Stimulated activated CD8-positive, alpha-beta memory T cell treated with anti-CD3 and anti-CD28 coated beads, Interleukin-4, amount 100 ng/mL, for 1 hour (primary cell): ENCODE measurements at places on chromosomes 7 and 10.

DNA sequence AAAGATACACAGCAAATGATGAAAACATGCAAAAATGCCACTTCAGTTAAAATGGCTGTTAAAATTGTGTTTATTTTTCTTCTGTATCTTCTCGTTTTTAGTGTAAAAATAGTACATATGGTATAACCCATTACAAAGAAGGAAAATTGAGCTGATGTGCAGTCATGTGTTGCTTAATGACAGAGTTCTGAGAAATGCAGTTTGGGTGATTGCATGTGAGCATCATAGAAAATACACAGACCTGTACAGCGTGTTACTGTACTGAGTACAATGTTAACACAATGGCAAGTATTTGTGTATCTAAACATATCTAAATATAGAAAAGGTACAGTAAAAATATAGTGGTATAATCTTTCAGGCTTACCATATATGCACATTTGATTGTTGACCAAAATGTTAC is 7.3 kb downstream of the DMTF1 start:
- DNase-seq = no peak

- no peak for DNase-seq
These were observed 66.1 kb downstream of the SAMD9 start for GRCh38 chr7:93051660-93052059.

GRCh38 chr10:46175296-46175695 is 111.5 kb upstream of the ANTXRL start:
- DNase-seq = no peak

GRCh38 chr10:127146661-127147060 is 49.7 kb downstream of the INSYN2A start:
- DNase-seq = no peak

- DNase-seq = no peak
These were observed 80.4 kb downstream of the TES start for GRCh38 chr7:116290740-116291139.

- DNase-seq = no peak
These were observed 257.2 kb downstream of the GRID1 start for GRCh38 chr10:86109421-86109820.

DNA sequence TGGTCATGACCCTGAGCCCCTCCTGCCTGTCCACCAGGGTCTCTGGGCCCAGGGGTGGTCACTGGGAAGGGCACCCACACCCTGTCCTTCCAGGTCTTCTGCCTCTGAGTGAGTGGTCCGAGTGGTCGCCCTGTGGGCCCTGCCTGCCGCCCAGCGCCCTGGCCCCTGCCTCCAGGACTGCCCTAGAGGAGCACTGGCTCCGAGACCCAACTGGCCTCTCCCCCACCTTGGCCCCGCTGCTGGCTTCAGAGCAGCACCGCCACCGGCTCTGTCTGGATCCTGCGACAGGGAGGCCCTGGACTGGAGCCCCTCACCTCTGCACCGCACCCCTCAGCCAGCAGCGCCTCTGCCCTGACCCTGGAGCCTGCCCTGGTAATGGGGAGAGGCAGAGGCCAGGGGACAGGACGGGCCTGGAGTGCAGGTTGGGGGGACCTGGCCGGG is 13.9 kb upstream of the ZNF862 start:
- DNase-seq = no peak

GRCh38 chr10:90912174-90912573 is 8.7 kb downstream of the ANKRD1 start:
- DNase-seq = no peak

DNA sequence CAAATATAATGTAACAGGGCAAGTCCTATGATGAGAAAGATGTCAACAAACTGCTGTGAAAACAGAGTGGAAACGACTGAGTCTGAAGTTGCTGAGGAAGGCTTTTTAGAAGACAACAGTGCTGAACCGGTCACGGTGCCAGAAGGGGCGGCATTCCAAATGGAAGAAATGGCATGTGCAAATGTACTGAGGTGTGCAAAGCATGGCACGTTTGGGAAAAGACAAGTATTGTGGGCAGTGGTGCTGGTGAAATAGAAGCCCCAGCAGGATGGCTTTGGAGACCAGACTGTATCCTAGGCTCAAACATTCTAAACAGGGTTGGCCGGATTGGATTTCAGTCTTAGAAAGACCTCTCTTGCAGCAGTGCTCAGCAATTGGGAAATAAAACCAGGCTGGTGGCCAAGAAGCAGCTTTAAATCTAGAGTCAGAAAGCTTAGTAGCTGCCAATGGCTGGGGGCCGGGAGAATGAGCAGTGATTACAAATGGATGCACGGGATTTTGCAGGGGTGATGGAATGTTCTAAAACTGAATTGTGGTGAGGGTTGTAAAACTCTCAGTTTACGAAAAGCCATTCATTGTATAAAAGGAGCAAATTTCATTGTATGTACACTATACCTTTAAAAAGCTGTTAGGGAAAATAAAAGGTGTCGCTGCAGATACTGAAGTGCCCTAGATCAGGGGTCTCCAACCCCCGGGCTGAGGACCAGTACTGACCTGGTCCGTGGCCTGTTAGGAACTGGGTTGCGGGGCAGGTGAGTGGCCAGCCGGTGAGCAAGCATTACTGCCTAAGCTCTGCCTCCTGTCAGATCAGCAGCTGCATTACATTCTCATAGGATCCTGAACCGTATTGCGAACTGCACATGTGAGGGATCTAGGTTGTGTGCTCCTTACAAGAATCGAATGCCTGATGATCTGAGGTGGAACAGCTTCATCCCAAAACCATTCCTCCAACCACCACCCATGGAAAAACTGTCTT is 141.6 kb downstream of the HIBADH start:
- DNase-seq = no peak

DNA sequence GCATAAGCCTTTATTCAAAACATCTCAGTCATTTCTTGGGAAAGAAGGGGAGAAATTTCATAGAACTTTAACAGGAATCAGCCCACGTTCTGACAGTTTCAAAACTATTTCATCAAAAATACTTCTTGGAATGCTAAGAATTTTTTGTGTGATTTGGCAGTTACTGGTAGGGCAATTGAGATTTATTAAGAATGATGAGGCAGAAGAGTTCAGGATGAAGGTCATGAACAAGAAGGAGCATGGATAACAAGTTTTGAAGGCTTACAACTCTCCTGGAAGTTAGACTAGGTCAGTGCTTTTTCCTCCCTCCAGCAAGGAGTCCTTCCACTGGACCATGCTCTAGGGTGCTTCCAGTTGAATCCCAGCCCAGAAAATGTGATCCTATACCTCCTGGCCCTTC is 569.9 kb downstream of the ANKRD7 start:
- no peak for DNase-seq

GRCh38 chr10:61089251-61089650 is 145.3 kb upstream of the RHOBTB1 start:
- no peak for DNase-seq

GRCh38 chr10:108639010-108639409 is 1284.3 kb downstream of the XPNPEP1 start:
- DNase-seq = no peak

GRCh38 chr7:137820677-137821420 is 25.9 kb downstream of the DGKI start:
- no peak for DNase-seq

GRCh38 chr7:98287486-98287959 is 6.0 kb downstream of the BRI3 start:
- DNase-seq = no peak

GRCh38 chr7:20224025-20224424 is 6.8 kb upstream of the MACC1 start:
- no peak for DNase-seq

DNA sequence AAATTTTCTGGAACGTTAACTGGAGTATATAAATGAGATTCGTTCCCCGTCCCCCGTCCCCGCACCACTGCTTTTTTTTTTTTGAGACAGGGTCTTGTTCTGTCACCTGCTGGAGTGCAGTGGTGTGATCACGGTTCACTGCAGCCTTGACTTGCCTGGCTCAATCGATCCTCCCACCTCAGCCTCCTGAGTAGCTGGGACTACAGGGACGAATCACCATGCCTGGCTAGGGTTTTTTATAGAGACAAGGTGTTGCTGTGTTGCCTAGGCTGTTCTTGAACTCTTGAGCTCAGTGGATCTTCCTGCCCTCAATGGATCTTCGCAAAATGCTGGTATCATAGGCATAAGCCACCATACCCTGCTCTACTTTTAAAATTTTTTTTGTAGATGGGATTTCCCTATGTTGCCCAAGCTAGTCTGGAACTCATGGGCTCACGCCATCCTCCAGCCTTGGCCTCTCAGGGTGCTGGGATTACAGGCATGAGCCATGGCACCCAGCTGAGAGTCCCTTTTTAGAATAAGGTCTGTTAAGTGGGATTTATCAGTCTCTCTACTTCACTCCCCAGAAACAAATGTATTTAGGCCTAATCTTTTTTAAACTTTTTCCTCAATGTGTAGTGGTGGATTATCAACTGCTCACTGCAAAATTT is 122.9 kb downstream of the LYZL1 start:
- DNase-seq = no peak

DNA sequence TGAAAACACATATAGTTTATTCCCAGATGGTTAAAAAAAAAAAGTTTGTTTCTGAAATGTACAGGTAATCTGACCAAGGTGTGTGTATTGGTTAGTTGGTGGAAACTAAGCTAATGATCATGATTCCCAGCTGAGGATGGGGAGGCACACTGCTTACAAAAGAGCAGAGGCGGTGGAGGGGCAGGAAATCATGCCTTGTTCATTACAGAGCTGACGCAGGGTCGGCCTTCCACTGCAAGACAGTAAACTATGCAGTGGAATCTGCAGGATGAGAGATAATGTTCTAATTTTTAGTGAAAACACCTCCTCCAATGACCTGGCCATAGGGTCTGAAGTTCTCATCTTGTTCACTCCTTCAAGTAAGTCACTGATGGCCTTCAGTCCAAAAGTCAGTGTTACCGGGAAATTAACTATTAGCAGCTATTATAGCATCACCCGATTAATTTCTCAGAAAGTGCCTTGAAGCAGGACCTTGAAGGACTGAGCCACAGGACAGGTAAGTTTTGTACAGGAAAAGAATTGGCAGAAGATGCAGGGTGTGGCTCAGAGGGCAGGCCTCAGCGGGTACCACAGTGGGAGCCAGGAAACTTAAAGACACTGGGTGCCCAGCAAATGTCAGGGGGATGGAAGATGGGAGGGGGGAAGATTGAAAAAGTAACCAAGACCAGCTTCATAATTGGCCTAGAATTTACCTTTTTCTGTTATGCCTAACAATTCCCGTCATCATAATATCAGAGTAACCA is 36.0 kb downstream of the MYOF start:
- DNase-seq = no peak

DNA sequence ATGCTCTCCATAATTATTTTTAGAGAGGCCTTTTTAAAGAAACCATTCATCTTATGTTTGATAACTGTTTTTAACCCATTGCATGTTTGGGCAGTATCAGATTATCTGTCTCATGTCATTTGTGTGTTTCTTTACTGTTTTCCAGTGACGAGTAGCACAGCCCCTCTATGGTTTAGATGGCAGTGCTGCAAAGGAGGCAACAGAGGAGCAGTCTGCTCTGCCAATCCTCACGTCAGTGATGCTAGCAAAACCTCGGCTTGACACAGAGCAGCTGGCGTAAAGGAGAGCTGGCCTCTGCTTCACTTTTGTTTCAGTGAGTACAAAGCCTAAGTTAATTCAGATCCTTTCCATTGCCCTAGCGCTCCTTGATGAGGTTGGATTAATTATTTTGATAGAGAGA is 80.4 kb upstream of the GARIN1A start:
- DNase-seq = no peak

- DNase-seq = no peak
These were observed 506.0 kb downstream of the POM121L12 start for GRCh38 chr7:53541475-53541874.

GRCh38 chr10:30384701-30385201 is 35.7 kb upstream of the MTPAP start:
- no peak for DNase-seq

DNA sequence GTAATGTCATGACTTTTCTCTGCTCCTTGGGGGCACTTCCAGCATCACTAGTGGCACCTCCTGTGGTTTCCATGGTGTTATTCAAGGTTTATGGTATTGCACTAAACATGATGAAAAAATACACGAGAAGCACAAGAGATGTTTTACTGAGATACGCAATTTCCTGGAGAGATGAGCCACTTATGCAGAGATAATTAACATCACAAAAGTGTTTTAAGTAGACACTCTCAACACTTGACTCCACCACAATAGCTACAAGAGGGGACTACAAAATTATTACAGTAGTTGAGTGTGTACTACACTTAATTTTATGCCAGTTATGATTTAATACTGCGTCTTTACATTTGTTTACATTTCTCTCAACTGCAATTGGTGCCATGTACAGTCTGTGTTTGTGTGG is 906.7 kb downstream of the DNAJB9 start:
- no peak for DNase-seq

DNA sequence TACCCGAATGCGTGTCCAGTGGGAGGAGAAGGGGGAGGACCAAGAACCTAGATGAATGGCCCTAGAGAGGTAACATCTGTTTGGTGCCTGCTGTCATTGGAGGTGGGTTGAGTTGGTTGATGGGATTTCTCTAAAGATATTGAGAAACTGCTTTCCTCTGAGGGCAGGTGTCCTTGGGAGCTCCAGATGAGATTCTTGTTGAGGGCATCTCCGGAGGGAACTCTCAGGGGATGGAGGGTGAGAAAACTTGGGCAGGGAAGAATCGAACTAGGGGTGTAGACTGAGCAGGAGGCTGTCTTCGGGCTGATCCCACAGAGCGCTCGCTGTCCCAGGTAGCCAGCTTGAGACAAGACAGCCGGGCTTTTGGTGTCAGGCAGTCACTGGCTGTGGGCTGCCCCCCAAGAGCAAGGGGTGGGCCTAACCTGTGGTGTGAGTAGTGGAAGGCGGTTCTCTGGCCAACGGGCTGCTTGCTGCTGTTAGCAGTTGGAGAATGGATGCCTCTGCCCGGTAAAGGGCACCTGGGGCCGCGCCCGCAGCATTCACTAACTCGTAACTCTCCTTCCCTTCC is 3.7 kb downstream of the IRF5 start:
- no peak for DNase-seq
